ENCODE measurements at places on chromosomes 6 and 20. TPM values are rescaled to one million over a fixed set of nuclear protein-coding genes. Genes with fewer than 3 reads are reported as not detected.

Gene PDYN
- total RNA-seq: not detected

Gene HUS1B
- 0.55 TPM for total RNA-seq

Gene FABP7
- not detected for total RNA-seq

Gene HMGA1
- total RNA-seq: 425 TPM

Gene HMGCLL1
- 0.65 TPM for total RNA-seq

Measured in hair follicular keratinocyte (primary cell).